ENCODE measurements at places on chromosomes 12 and 14.

GRCh38 chr12:131493068-131493826 is 217.6 kb upstream of the SFSWAP start:
- DNase-seq = no peak

DNA sequence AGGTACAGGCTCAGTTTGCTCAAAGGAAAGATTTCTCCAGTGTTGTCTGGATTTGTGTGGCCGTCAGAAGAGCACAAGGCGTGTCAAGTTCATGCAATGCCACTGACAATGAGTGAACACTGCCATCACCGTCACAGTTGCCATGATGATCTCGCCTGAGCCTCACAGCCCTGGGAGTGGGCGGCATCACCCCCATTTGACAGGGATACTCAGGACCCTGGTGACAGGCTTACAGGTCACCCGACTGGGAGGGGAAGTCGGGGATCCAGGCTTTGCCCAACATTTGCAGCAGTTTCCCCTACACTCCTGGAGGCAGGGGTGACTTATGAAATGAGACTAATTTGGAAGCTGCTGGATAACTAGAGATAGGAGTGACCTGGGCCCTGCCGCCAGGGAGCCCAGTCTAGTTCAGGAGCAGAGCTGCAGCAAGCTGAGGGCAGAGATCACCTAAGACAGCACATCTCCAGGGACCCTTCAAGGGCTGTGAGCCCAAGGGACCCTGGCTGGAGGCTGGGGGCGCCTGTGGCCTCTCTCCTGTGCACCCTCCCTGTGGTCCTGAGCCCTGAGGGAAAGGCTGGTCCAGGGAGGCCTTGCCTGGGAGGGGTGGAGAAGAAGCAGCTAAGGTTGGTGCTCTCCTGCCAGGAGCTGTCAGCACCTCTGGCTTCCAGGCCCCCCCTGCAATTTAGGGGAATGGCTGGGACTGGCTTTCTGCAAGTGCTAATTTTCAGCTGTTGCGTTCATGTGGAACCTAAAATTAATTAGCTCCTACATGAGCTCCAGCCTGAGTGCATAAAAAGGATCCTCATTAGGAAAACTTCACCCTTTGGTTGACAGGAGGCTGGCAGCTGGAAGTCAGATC is 32.4 kb upstream of the BEGAIN start:
- no peak for DNase-seq

GRCh38 chr12:46214668-46215436 is 54.0 kb downstream of the SLC38A1 start:
- no peak for DNase-seq

GRCh38 chr14:57290751-57291150 is 22.0 kb downstream of the AP5M1 start:
- DNase-seq = no peak

DNA sequence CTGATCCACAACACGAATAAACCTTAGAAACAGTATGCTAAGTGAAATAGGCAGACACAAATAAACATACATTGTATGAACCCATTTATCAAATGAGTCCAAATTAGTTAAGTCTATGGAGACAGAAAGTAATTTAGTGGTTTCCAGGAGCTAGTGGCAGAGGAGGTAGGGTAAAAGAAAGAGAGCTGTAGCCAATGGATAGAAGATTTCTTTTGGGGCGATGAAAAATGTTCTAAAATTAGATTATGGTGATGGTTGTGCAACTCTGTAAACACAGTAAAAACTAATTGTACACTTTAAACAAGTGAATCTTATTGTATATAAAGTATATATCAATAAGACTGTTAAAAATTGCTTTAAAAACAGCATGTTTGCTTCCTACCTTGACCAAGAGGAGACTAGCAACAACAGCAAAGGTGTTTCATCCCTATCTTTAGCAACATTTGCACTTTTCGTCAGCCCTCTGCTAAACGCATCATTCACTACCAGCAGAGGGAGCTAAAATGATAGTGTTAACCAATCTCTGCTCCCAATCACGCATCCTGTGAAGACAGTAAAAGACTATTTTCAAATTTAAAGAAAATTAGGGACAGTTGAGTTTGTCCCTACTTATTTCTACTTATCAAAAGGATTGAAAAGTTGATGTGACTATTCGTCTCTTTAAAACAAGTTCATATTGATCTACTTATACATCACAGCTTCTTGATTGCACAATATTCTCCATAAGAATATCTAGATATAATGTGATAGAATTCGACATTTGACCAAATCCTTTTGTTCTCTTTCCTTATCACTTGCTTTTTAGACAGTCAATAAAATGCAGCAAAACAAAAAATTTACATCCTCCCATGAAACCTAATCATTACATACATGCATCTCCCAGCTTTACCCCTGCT is 24.0 kb upstream of the LGR5 start:
- peak; percentile 73 for DNase-seq

DNA sequence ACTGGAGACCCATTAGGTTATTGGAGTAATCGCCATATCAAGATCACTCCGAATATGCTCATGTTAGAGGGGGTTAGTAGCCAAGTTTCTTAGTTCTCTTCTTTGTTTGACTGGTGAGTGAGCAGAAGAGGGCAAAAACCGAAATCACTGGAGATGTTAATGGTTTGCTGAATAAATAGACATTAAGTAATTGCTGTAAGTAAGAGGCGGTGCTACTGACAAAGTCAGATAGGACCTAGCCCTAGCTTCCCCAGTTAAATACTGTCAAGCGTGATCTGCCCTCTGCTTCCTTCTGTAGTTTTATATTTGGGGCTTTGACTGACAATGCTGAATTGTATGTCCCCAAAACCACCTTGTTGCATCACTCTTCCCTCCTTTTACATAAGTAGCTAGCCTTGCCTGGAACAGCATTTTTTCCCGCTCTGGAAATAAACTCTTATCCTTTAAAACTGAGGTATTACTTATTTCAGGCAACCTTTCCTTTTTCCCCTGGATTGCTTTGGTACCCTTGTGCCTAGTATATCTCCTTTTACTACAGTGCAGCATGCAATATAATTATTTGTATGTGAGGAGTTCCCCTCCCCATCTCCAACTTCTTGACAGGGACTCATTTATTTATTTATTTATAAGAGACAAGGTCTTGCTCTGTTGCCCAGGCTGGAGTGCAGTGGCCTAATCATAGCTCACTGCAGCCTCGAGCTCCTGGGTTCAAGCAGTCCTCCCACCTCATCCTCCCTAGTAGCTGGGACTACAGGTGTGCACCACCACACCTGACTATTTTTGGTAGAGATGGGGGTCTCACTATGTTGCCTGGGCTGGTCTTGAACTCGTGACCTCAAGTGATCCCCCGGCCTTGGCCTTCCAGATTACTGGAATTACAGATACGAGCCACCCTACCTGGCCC is 1.4 kb downstream of the SNRPF start:
- DNase-seq = peak; percentile 4

DNA sequence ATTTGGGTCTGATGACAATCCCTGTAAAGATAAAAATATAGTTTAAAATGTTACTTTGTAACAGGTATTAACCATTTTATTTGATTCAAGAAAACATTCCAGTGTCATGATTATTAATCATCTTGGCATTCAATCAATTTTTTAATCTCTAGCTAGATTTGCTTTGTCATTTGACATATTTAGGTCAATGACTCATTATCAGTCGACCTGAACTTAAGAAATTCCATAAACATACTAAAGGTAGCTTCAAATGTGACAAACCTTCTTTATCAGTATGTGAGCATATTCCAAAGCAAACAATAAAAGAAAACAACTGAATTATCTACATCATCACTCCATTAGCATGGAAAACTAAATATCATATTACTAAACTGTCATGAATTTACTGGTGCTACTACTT is 50.8 kb upstream of the CDKL1 start:
- DNase-seq = peak; percentile 3

DNA sequence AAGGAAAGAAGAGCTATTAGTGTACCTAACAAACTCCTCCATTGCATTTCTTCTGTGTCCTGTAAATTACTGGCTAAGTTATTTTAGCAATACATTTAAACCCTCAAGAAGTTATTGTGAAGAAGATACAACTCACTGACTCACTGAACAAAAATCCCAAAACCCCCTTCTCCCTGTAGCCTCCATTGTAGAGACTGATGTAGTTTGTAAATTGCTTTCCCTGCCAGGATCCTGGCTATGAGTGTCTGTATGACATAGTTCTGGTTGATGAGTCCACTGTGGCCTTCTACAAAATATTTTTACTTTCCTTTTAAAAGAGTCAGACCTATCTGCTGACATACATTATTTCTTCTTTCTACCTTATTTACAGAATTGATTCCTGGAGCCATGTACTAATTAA is 155.6 kb downstream of the SLC6A15 start:
- DNase-seq = peak; percentile 48
